ENCODE measurements at places on chromosomes 2 and 18.

- no peak for DNase-seq
These were observed 65.0 kb downstream of the HNMT start for GRCh38 chr2:138029276-138029675.

GRCh38 chr2:10369269-10370255 lies 66.9 kb downstream of the HPCAL1 start:
- no peak for DNase-seq

DNA sequence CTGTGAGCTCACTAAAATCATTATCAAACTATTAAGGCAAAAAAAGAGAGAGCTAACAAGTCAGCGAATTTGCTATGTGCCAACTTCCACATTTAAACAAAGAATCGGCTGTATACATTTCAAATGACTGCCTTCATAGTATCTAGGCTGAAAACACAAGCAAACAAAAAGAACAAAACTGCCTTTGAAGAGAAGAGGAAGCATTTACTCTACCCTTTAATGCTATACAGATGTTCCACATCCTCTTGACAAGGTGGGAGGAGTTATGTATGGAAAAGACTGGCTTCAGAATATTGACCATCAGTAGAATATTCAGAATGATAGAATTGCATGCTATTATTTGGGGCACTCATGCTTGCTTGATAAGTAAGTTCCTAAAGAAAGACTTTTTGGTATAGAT lies 741.7 kb downstream of the PLCL1 start:
- DNase-seq = no peak

DNA sequence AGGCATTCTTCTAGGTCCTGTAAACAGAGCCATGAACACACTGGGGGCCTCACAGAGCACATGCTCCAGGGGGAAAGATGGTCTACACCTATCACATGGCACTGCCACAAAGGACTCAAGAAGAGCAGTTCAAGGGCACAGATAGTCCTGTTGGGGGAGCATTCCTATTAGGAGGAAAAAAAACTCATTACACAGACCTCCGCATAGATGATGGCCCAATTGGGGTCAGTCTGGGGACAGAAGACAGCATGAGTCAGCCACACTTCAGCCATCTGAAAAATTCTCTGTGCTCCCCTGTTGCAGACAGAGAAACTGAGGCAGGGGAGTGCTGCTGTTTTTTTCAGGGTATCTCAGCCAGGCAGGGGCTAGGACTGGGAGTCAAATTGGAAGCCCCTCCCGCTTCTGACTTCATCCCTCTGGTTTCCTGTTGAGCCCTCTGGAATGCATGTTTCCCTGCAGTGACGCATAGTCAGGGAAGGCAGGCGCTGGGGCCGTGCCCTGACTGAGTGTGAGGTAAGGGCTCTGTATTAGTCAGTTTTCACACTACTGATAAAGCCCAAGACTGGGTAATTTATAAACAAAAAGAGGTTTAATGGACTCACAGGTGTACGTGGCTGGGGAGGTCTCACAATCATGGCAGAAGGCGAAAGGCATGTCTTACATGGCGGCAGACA lies 67.9 kb downstream of the RHOB start:
- no peak for DNase-seq

DNA sequence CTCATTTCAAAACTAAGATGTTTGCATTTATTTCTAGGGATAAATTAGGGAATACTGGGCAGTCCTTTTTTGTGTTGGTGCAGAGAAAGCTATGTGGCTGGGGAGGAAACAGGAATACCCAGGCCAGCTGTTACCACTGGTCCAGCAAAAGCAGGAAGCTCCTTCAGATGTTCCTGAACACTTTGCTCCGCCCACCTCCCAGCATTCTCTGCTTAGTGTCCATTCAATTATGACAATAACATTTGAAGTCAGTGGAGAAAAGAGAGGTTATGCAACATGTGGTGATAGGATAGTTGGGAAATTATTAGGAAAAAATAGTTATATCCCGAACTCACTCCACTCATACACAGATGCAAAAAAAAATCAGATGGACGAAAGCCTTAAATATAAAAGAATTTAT lies 22.1 kb upstream of the ARPC2 start:
- no peak for DNase-seq

DNA sequence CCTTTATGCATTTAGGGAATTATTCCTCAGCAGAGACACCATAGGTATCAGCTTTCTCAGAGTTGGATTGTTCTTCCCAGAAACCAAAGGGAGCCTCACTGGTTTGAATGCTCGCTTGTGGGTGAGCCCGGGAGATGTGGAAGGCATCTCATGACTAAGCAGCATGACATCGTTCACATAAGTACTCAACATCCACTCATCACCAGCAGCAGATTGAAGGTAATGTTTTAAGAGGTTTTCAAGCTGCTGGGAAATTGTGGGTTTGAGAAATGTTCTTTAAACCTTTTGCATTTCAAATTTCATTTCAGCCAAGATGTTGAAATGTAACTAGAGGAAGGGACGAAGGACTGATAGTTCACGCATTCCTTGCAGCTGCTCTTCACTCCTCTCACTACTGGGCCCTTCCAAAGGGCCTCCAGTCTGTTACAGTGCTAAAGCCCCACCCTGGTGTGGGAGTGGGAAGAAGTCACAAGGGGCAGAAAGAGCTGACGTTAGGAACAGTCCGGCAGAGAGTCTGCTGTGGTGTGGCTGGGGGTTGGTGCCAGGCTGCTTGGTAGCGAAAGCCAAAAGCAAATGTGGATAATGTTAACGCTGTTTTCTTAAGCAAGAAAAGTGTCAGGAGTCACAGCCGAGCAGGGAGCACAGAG lies 324.5 kb upstream of the EPHA4 start:
- no peak for DNase-seq

DNA sequence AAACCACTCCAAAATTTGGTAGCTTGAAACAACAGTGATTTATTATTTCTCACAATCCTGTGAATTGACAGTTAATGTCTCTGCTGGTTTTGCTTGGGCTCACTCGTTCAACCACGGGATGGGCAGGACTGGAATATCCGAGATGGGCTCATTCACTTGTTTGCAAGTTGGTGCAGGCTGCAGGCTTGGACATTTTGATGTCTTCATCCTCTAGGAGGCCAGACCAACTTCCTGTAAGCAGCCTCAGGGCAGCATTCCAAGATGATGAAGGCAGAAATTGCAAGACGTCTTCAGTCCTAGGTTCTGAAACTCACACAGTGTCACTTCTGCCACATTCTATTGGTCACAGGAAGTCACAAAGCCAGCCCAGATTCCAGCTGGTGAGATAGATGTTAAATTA lies 47.1 kb downstream of the GPR39 start:
- DNase-seq = no peak

DNA sequence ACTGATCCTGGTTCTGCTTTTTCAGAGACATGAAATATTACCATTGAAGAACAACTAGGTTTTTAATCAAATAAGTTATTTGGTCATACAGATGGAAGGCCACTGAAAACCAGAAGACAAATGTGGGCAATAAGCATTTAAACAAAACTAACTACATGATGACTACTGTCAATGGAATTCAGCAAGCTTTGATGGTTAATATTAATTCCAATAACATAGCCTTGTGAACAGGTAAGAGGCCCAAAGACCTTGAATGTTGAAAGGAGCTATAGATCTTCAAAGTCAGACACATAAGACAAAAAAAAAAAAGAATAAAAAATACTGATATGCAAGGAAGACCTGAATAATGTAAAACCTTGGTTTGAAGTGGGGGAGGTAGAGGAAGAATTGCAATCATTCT lies 1955.6 kb upstream of the CELF4 start:
- DNase-seq = no peak

GRCh38 chr2:219204425-219205164 lies 2.0 kb upstream of the ZFAND2B start:
- DNase-seq = no peak

- DNase-seq = no peak
These were observed 156.7 kb downstream of the ARHGAP28 start for GRCh38 chr18:6885992-6886796.

GRCh38 chr2:48952143-48952542 lies 196.6 kb upstream of the LHCGR start:
- no peak for DNase-seq

- DNase-seq = no peak
These were observed 602 bp upstream of the VWC2L start for GRCh38 chr2:214410128-214410775.

DNA sequence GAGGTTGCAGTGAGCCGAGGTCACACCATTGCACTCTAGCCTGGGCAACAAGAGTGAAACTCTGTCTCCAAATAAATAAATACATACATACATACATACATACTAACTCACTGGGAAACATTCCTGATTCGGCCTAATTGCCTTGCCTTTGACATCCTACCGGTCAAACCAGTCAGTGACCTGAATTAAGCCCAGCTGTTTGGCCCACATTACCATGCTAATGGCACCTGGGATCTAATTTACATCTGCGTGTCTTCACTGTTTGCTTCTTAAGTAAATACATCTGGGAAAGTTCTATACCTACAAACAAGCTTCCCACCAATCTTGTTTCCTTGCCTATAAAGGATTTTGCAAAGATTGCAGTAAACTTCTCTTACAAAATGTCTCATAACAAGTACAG lies 230.2 kb upstream of the ZC3H15 start:
- no peak for DNase-seq

DNA sequence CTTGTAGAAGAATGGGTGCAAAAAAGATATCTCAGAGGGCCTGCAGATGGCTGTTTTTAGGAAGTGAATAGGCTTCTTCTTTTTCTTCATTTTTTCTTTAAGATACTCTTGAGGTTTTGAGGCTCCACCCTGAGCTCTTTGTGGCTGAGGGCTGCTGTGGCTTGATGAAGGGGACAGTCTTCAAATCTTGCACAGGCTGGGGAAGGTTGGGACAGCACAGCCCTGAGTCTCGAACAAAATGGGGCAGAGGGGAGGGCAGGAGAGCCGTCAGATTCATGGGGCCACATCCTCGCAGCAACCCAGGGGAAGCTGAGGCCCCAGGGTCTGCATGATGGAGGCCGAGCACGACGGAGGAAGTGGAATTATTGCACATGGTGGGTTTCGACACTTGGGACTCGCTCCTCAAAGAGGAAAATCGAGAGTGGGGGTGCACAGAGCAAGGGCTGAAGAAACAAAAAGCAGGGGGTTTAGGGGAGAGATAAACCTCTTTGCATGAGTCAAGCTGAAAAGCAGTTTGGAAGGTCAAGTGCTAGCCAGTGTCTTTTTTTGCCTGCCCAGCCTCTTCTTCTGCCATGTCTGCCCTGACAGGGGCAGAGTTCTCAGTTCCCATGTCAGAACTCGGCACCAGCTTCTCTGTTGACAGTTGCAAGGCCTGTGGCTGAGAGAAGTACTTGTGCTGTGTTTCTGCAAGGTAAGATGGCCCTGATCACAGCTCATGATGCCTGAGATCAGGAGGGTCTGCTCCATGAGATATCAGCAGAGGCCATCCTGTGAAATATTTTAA lies 19.5 kb downstream of the INPP4A start:
- no peak for DNase-seq

DNA sequence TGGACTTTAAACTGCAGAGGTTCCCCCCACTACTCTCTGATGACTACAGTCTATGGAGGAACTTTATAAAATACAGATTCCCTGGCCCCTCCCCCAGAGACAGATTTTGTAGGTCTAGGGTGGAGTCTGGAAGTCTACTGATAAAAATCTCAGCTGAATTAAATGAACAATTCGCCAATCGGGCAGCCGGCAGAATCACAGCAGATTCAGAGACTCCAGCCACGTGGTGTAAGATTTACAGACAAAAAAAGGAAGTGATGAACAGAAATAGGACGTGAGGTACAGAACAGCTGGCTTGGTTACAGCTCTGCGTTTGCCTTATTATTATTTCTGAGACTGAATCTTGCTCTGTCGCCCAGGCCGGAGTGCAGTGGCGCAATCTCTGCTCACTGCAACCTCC lies 21.4 kb upstream of the MTA3 start:
- DNase-seq = no peak

- DNase-seq = peak; percentile 23
These were observed 69.3 kb downstream of the MARCO start for GRCh38 chr2:119011162-119011909.

DNA sequence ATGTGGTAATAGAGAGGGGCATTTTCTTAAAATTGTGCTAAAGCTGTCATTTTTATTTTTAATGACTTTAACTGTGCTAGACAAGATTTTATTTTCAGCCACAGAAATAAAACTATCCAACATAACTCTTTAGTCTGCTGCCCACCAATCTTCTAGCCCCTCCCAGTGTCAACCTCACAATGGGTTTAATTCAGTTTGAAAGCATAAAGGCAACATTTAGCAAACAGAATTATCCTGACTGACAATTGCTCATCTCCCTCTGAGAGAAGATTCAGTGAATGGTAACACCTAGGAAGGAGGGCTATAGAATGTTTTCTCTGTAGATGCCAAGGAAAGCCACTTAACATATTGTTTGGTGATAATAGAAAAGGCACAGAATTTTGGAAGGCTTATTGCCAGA lies 5.2 kb downstream of the ERMN start:
- no peak for DNase-seq

- no peak for DNase-seq
These were observed 153.8 kb upstream of the RASGRP3 start for GRCh38 chr2:33322612-33323011.

DNA sequence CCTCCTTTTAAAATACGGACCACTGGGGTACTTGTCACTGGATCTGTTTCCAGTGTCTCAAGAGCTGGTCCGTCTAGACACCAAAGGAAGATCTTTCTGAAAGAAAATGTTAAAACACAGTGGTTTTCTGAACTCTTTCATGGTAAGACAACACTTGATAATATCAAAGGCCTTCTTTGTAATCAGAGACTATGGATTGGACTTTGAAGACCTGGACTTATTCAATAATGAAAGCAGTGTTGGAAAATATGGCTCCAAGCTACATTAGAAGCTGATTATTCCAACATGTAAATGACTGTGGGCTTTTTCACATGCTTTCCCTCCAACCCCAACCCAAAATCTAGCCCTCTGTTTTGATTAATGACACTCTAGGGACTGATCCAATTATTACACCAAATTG lies 329.4 kb upstream of the LYPD1 start:
- no peak for DNase-seq

DNA sequence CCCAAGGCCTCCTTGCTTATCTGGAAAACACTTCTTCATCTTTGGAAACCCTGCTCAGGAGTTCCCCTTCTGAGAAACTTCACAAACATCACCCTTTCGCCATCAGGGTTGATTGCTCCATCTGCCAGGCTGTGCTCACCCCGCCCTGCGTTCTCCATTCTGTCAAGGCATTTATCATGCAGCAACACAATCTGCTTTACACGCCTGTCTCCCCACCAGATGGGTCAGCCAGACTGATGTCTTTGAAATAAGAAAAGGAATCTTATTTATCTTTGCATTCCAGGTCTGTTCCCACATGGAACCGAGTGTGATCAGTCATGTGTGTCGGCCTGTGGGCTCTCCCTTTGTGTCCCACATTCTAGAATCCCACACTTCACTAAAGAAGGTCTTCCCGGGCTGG lies 110.0 kb upstream of the ARL4C start:
- DNase-seq = no peak

- DNase-seq = no peak
These were observed 13.4 kb downstream of the ITGA6 start for GRCh38 chr2:172440795-172441194.

- no peak for DNase-seq
These were observed 143.2 kb upstream of the SETBP1 start for GRCh38 chr18:44537526-44537925.

- no peak for DNase-seq
These were observed 76.7 kb upstream of the SNTG2 start for GRCh38 chr2:873651-874580.

- no peak for DNase-seq
These were observed 916.7 kb downstream of the CPS1 start for GRCh38 chr2:211473116-211473515.

All from hypothalamus (tissue), 51 donors.